ENCODE measurements at places on chromosomes 12 and 14. TPM values are rescaled to one million over a fixed set of nuclear protein-coding genes. Genes with fewer than 3 reads are reported as not detected.
A peak's percentile ranks its signal among the peaks of the same experiment; 100 is the strongest.

DNA sequence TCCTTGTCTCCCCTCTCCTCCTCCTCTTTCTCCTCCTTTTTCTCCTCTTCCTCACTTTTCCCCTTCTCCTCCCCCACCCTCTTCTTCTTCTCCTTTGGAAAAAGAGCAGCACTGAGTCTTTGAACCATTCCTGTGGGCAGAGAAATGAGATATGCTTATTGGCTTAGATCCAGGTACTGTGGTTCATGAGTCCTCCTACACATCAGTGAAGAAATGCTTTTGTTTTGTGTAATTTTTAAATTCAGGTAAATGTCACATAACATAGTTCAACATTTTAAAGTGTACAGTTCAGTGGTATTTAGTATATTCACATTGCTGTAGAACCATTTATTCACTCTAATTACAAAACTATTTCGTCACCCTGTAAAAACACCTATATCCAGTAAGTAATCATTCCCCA, 402.1 kb downstream of the AACS start:
- DNase-seq = no peak
- peaks cover 64% of the 10 kb centered on the region for H3K27me3 ChIP-seq
- no peaks in the 10 kb centered on the region for H3K36me3 ChIP-seq
- H3K27ac ChIP-seq = no peak overlapping the region
- no peak overlapping the region for H3K4me3 ChIP-seq

DNA sequence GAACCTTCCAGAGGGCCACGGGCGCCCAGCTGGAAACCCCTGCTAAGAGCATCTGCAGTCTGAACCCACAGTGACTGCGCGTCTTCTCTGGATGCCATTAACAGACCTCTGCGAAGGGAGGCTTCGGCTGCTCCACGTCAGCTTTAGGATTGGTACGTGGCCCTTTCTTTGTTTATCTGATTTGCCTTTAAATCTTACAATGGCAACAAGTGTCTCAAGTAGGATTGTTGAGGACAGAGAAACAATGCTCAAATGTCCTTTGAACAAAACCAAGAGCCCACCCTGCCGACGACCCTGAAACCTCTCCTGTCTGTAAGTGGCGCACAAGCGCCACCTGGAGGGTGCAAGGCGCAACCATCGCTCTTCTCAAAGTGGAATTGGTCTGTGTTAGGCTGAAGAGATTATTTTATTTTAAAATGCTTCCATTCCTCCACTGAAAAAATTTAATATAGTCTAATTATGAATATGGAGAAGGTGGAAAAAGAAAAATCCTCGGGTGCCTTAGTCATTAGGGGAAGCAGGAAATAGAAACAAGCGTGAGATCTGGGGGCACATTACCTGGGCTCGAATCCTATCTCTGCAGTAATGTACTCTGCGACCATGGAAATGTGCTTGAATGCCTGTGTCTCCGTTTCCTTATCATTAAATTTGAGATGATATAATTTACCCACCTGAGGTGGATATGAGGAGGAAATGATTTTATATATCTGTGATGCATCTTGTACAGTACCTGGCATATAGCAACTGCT, 82.6 kb upstream of the PTPRB start:
- H3K4me1 ChIP-seq = no peaks in the 10 kb centered on the region
- no peak overlapping the region for H3K27ac ChIP-seq
- peaks cover 6% of the 10 kb centered on the region for H3K36me3 ChIP-seq

- H3K4me3 ChIP-seq = no peak overlapping the region
- H3K27ac ChIP-seq = no peak overlapping the region
- H3K36me3 ChIP-seq = no peaks in the 10 kb centered on the region
- H3K27me3 ChIP-seq = peaks cover 28% of the 10 kb centered on the region
Measured at GRCh38 chr12:5138845-5139244, 95.2 kb downstream of the KCNA5 start.

GRCh38 chr12:124867401-124867930, 3.8 kb upstream of the SCARB1 start:
- H3K27ac ChIP-seq = no peak overlapping the region
- peaks cover 22% of the 10 kb centered on the region for H3K36me3 ChIP-seq
- no peak for DNase-seq
- no peak overlapping the region for H3K4me3 ChIP-seq
- H3K4me1 ChIP-seq = peaks cover 19% of the 10 kb centered on the region

GRCh38 chr12:466762-467161, 7.0 kb downstream of the B4GALNT3 start:
- peaks cover 14% of the 10 kb centered on the region for H3K27me3 ChIP-seq
- DNase-seq = no peak
- no peak overlapping the region for H3K4me3 ChIP-seq
- no peak overlapping the region for H3K27ac ChIP-seq
- no peaks in the 10 kb centered on the region for H3K36me3 ChIP-seq
- peaks cover 40% of the 10 kb centered on the region for H3K4me1 ChIP-seq

DNA sequence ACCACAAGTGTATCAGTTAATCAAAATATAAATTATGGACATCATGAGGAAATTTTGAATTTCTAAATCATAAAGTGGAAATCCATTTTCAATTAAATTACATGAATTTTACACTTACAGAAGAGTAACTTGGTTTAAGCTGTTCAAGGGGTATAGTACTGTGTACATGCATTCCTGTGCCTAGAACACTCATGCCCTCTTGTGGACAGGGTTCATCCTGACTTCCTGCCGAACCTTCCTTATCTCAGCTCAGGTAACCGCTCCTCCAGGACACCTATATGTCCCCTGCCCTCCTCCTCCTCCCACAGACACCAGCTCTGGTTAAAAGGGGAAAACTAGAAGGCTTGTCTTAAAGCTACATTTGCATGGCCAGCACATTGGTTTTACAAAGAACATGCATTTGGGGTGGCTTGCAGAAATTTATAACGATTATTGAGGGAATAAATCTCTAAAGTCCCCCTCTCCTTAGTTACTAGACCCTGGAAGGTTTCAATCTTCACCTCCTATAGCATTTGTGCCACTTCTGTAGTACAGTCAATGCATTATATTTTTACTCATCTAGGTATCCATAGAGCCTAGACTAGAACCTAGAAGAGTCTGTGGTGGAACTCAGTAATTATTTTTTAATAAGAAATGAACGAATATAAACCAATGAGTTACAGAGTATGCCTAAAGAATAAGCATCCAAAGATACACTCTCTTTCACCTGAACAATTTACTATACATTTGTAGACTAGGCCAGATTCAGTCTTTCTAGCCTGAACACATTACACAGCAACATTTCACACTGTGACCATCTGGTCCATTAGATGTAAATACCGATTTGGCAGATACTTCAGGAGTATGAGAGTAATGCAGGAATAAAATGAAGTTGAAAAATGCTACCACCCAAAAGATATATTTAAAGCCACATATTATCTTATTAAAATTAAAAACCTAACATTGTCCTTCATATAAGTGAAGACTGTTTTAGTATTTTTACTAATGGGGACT, 345.6 kb downstream of the PAWR start:
- peaks cover 16% of the 10 kb centered on the region for H3K27me3 ChIP-seq
- H3K4me1 ChIP-seq = no peaks in the 10 kb centered on the region
- no peaks in the 10 kb centered on the region for H3K36me3 ChIP-seq
- no peak overlapping the region for H3K4me3 ChIP-seq
- no peak overlapping the region for H3K27ac ChIP-seq

DNA sequence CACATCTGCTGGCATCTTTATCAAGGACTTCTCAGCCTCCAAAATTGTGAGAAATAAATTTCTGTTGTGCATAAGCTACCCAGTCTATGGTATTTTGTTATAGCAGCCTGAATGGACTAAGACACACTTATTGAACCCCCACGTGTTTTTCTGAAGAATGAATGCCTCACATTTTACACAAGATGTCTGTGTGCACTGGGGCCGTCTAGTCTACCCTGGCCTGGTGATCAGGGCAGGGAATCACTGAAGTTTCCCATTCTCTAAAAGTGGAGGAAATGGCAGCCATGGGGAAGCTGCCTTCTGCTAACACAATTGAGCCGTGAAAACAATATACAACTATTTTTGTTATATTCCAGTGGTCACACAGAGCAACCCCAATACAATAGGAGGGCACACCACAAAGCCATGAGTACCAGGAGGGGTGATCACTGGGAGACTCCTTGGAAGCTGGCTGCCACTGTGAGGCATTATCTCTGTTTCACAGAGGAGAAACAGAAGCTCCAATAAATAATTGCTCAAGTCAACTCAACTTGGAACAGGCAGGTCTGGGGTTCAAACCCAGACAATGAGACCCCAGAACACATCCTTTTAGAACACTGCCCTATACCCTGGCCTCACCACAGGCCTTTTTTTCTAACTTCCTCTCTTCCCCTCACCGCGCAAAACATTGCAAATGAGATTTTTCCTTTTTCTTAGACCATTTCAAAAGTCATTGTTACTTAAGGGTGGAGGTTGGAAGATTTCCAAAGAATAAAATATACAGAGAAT, 18.3 kb upstream of the LTA4H start:
- H3K4me1 ChIP-seq = peaks cover 18% of the 10 kb centered on the region
- H3K4me3 ChIP-seq = no peak overlapping the region
- no peaks in the 10 kb centered on the region for H3K36me3 ChIP-seq
- no peak overlapping the region for H3K27ac ChIP-seq
- H3K27me3 ChIP-seq = no peaks in the 10 kb centered on the region
- DNase-seq = no peak

BBOF1 gene
- total RNA-seq = 1.8 TPM

DNA sequence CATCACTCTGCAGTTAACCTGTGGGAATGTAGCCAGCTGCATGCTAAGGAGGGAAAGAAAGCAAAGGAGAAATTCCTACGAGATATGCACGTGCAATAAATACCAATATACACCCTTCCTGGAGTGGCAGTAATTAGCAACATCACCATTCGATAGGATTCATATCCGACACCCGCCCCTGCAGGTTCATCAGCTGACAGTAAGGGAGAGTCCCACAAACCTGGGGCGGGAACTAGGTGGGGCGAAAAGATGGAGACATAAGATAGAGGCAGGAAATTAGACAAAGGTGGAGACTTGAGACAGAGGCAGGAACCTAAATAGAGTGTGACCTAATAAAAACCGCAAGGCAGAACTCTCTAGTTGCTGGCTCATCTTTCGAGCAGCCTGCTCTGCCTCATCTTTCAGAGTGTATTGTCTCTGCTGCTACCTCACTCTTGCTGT, 51.6 kb downstream of the PLEKHG3 start:
- peaks cover 35% of the 10 kb centered on the region for H3K27me3 ChIP-seq
- H3K36me3 ChIP-seq = peaks cover 24% of the 10 kb centered on the region
- H3K4me3 ChIP-seq = no peak overlapping the region
- H3K4me1 ChIP-seq = peaks cover 52% of the 10 kb centered on the region
- DNase-seq = no peak

VEZT gene
- total RNA-seq = 160 TPM

GRCh38 chr12:27193854-27194544, 50.1 kb upstream of the STK38L start:
- H3K36me3 ChIP-seq = no peaks in the 10 kb centered on the region
- no peak overlapping the region for H3K27ac ChIP-seq
- H3K4me1 ChIP-seq = peaks cover 25% of the 10 kb centered on the region
- no peaks in the 10 kb centered on the region for H3K27me3 ChIP-seq

PTPRR gene
- total RNA-seq = 39.1 TPM

SMIM41 gene
- total RNA-seq = not detected

LBHD2 gene
- total RNA-seq = not detected

RASSF9 gene
- 3.0 TPM for total RNA-seq

DNA sequence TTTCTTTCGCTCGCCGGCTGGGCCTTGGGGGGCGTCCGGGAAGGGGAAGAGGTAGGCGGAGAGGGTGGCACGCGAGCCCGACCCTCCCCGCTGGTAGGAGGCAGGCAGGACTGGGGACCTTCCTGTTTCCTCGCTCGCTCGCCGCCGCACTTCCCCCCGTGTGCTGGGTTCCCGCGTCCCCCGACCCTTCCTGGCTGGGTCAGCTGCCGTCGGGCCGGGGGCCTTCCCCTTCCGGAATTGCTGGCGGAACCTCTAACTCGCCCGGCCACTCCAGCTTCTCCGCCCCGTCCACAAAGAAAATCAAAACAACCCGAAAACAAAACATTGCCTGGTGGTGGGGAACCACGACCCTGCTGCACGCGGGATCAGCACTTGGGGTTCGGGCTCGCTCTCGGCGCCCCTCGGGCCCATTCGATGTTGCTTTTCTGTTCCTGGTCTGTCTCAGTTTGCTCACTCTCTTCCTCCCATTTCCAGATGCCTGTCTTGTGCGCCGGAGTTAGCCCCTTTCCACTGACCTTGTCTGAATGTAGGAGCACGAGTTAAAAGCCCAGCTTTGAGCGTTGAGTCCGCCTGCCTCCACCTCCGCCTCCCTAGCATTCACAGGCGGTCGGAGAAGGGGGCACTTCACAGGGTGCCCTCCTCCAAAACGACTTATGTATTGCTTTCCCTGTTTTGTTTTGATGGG, 581 bp downstream of the PAPOLA start:
- peaks cover 34% of the 10 kb centered on the region for H3K36me3 ChIP-seq
- H3K27ac ChIP-seq = peak overlapping the region; percentile 95
- DNase-seq = peak; percentile 58
- H3K4me3 ChIP-seq = peak overlapping the region; percentile 92

DNA sequence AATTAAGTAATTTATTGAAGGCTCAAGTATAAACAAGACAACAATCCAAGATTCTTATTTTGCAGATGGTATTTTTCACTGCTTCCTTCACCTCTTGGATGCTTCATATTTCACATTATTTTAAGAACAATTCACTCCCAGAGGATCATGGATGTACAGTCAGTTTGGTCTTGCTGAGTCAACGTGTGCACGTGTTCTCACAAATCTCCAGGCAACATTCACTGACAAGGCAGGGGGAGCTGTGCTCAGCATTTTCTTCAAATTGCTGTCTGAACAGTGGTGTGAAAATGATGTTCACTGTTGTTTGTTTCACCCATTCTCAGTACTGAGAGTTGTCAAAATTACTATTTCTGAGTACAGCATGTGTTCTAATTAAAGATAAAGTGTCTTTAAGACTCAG, 118.3 kb upstream of the SLC38A4 start:
- no peak for DNase-seq
- no peak overlapping the region for H3K27ac ChIP-seq
- peaks cover 9% of the 10 kb centered on the region for H3K4me1 ChIP-seq
- no peaks in the 10 kb centered on the region for H3K36me3 ChIP-seq
- no peak overlapping the region for H3K4me3 ChIP-seq
- no peaks in the 10 kb centered on the region for H3K27me3 ChIP-seq

TROAP gene
- total RNA-seq = 38.5 TPM

- no peak overlapping the region for H3K27ac ChIP-seq
- no peaks in the 10 kb centered on the region for H3K36me3 ChIP-seq
- H3K4me1 ChIP-seq = no peaks in the 10 kb centered on the region
- peaks cover 59% of the 10 kb centered on the region for H3K27me3 ChIP-seq
- no peak overlapping the region for H3K4me3 ChIP-seq
Measured at GRCh38 chr12:2170376-2170775, 117.6 kb downstream of the CACNA1C start.

CELA1 gene
- not detected for total RNA-seq

IPO8 gene
- total RNA-seq = 40.1 TPM

DNA sequence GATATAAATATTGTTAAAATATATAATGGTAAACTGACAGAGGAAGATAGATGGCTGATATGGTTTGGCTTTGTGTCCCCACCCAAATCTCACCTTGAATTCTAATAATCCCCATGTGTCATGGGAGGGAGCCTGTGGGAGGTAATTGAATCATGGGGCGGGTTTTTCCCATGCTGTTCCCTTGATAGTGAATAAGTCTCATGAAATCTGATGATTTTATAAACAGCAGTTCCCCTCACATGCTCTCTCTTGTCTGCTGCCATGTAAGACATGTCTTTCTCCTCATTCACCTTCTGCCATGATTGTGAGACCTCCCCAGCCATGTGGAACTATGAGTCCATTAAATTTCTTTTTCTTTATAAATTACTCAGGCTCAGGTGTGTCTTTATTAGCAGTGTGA, 46.3 kb downstream of the PTCSC3 start:
- H3K27ac ChIP-seq = no peak overlapping the region
- no peak for DNase-seq
- no peaks in the 10 kb centered on the region for H3K4me1 ChIP-seq

- DNase-seq = no peak
- no peaks in the 10 kb centered on the region for H3K36me3 ChIP-seq
- H3K4me3 ChIP-seq = no peak overlapping the region
Measured at GRCh38 chr12:9856894-9857293, 12.3 kb downstream of the CLEC2B start.
